ENCODE measurements at places on chromosomes 16 and 17.

DNA sequence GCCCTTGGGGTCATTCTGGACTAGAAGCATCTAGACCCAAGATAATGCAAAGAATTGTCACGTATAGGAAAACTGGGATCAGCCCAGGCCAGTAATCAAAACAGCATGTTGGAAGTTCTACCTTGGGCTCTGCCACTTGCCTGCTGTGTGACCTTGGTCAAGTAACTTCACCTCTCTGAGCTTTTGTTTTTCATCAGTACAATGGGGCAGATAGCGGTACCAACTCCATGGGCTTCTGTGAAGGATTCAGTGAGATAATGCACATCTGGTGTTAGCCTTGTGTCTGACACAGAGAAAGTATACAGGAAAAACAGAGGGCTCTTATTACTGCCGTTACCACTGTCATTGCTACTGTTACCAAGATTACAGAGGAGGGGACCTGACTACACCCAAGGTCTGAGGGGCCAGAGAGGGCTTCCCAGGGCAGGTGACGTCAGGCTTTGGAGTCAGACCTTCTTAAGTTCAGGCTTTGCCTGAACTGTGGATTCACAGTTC, 24.6 kb downstream of the CMIP start:
- DNase-seq, result no peak

- DNase-seq, result no peak
Observed at GRCh38 chr17:2008332-2009126, 16.6 kb downstream of the RTN4RL1 start.

GRCh38 chr16:13994239-13995106, 74.5 kb downstream of the ERCC4 start:
- DNase-seq, result no peak

- DNase-seq, result no peak
Observed at GRCh38 chr16:14007450-14007849, 63.7 kb upstream of the MRTFB start.

DNA sequence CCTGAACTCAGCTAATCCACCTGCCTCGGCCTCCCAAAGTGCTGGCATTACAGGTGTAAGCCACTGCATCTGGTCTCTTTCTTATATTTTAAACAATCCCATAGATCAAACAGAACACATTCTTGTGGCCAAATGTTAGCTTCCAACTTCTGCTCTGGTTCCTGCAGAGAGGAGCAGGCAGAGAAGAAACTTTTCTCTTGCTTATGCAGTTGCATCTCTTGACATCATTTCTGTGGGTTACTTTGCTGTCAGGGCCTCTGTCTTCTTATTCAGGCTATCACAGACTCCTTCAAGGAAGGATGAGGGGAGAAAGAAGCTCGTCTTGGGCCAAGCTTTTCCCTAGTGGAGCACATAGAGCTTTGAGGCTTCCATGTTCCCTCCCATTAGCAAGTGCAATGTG, 7.8 kb downstream of the HSD17B2 start:
- DNase-seq, result no peak

GRCh38 chr16:78395035-78395434, 295.6 kb downstream of the WWOX start:
- no peak for DNase-seq

- peak; percentile 89 for DNase-seq
Observed at GRCh38 chr17:36545465-36546417, 1.0 kb downstream of the GGNBP2 start.

GRCh38 chr17:16398270-16399267, 16.8 kb upstream of the TRPV2 start:
- no peak for DNase-seq

DNA sequence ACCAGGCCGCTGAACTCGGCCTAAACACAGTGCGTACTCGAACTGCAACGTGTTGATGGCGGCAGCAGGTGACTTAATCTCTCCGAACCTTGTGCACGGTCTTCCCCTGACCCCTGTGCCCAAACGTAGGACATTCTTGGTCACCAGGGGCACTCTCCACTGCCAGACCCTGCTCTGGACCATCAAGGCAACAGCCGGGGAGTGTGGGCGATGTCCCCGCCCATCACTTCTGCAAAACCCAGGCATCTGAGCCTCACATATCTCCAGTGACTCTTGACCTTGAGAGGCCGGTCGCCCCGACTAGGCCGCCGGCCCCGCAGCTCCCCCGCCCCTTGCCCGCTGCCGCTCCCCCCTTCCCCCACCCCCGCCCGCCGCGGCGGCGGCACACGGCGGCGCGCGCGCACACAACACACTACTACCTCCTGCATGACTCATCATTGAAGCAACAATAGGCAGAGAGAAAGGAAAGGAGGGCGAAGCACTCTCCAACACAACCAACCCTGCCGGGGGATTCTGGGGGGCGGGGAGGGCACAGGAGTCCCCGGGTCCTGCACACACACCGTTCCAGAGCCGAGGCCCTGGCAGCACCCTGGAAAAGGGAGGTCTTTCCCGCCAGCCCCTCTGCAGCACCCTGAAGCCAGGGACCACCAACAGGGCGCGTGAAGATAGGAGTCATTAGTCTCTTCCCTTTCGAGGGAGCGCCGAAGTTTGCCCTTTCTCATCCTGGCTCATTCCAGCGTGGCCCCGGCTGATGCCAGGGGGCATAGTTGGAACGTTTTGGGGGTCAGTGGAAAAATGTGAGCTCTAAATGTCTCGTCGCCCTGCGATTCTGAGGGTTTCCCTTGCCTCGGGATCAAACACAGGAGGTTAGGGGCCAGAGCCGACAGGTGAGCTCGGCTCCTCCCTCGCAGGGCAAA, 1.9 kb downstream of the MNT start:
- DNase-seq, result peak; percentile 56

GRCh38 chr17:7903154-7904103, 12.7 kb downstream of the RNF227 start:
- DNase-seq, result no peak

- no peak for DNase-seq
Observed at GRCh38 chr16:86292171-86292775, 218.1 kb upstream of the FOXF1 start.

- no peak for DNase-seq
Observed at GRCh38 chr16:86343796-86344585, 166.3 kb upstream of the FOXF1 start.
